Activated effector memory CD4-positive, alpha-beta T cell treated with anti-CD3 and anti-CD28 coated beads, Interleukin-2, amount 50 U/mL, for 16 hours (primary cell): ENCODE measurements at places on chromosomes 2 and 18.
A peak's percentile ranks its signal among the peaks of the same experiment; 100 is the strongest.

GRCh38 chr2:42618116-42618515 lies 49.7 kb downstream of the MTA3 start:
- no peak for DNase-seq

- DNase-seq = no peak
Observed at GRCh38 chr18:51425889-51426288, 228.4 kb upstream of the MEX3C start.

DNA sequence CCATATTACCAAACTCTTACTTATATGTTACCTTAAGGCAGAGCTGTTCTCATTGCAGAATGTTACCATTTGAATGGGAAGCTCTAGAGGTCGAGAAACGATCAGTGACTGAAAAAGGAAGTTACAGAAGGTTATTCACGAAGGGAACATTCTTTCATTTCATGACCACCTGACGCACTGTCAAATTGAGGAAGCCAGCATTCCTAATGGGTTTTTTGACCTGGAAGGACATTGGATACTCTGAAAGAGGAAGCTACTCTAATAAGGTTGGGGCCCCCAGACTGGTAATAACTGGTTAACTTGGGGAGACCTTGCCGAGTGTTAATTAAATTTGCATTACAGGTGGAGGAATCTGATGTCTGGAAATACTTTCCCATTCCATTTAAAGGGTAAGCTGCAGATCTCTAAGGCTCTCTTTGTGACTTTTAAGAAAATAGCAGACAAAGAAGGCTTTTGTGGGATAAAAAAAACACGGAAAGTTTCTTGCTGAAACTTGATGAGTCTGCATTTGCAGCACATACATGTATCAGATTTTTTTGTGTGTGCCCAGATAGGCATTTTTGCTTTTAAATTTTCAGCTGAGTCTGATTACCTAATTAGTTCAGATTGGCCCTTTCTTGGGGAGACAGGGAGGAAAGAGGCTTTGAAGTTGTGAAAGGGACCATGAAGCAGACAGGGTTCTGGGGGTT lies 137.1 kb downstream of the LTBP1 start:
- DNase-seq = no peak

- DNase-seq = no peak
Observed at GRCh38 chr2:170509452-170510193, 205.5 kb upstream of the SP5 start.

- DNase-seq = no peak
Observed at GRCh38 chr2:85736456-85737355, 17.1 kb upstream of the ATOH8 start.

DNA sequence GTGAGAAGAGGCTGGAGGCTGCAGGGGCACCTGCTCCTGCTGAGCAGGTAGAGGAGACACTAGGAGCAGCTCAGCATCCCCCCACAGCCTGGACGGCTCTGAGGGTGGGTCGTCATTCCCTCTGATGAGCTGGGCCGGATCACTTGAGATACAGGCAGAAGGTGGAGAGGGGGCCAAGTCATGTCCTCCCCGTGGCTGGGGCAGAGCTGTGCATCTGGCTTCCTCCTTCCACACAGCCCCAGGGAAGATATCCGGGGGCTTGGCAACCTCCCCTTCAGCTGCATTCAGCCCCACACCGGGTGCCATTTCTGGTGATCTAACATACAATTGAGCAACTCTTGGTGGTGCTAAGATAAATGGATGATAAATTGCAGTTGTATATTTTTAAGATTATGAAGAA lies 236.9 kb downstream of the LDLRAD4 start:
- no peak for DNase-seq

GRCh38 chr18:76928179-76928868 lies 106.0 kb downstream of the ZNF236 start:
- DNase-seq = no peak

DNA sequence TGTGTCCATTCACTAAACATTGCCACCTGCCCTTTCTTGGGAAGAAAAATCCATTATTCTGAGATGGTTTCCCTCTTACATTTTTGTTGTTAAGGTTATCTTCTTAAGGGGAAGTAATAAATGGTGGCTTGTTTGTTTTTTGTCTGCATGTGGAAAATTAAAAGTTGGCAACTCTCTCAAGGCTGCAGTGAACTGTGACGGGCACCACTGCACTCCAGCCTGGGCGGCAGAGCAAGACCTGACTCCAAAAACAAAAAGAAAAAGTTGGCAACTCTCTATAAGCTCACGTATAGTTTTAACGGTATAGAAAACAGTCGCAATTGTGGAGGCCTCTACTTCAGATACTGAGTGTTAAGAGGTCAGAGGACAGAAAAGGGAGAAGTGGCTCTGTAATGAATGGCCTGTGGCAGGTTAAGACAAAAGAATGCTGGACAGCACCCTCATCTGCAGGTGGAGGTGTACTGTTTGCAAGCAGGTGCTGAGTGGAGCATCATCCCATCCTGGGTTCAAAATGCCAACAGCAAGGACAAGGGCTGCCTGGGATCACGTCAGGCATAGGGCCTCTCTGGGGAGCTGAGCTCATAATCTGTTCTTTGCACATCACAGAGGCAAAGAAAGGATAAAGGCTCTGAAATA lies 16.7 kb downstream of the L3MBTL4 start:
- DNase-seq = no peak

DNA sequence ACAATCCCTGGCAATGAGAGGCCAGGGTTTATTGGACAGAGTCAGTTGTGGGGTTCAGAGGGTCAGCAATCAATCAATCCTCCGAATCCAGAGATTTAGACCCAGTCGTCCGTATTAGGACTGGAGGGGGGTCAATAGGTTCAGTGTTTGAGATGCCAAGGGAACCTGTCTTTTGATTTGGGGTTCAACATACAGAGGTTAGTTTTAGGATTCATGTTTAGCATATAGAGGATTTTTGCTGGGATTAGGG lies 292 bp downstream of the GMPPA start:
- no peak for DNase-seq

DNA sequence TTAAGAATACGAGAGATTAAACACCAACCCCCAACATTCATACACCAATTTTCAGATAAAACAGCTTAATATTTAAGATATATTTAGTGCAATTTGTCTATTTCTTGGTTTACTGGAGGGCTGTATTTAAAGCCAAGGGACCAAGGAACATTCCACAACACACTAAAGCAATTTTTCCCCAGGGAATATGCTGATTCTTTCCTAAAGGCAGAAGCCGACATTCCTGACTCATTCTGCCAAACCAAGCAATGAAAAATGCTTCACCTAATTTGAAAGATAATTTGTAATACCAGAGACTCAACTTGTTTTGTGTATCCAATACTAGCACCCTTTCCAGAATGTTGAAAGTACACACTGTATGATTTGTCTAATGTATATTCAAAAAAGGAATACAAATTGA lies 1267.6 kb upstream of the PIK3C3 start:
- DNase-seq = no peak

- DNase-seq = no peak
Observed at GRCh38 chr2:80008596-80008995, 296.0 kb downstream of the LRRTM1 start.

DNA sequence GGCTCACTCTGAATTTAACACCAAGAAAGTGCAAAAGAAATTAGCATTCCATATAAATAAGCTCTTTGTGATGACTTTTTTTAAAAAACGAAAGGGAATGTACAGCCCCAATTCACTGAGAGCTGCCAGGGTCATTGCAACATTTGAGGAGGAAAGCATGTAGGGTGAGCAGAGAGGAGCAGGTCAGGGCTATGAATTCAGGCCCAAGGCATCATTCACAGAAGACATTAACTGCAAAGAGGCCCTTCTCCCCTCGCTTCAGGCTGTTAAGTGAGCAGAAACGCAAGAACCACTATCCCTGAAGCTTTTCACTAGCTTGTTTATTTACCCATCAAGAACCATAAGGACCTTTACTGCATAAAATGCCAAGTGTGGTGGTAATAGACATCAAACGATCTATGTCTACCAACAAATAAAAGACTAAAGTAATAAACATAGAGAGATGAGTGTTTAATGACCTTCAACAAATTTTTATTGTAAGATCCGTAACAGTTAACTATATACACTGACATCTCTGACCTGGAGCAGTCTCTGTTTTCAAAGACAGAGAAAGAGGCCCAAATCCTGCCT lies 333.1 kb upstream of the HNRNPA3 start:
- DNase-seq = no peak

DNA sequence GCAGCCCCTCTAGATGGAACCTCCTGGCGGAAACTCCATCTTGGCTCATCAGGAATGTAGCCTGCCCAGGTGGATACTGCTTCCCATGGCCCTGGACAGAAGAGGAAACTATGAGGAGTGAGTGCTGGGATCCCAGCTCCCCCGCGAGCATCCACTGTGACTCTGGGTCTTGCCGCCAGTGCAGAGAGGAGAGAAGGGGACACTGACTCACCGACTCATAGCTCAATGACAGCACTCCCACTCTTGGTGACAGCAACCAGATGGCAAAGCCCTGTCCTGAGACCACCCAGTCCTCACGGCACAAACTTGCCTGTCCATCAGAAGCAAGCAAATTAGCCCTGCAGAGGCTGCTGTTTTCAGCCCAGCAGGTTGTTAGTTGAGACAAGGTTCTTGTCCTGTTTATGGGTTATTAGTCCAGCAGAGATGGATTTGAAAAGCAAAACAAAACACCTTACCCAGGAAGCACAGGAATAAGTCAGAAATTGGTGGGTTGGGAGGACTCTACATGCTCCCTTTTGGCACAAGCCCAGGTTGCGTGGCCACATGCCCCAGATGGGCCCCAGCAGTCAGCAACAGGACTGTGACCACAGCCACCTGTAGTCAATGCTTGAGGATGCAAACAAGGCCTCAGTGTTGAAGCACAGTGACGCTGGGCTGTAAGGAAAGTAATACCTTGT lies 111.5 kb upstream of the GLI2 start:
- DNase-seq = peak; percentile 34

- DNase-seq = no peak
Observed at GRCh38 chr2:191070276-191070675, 56.3 kb upstream of the STAT1 start.

- DNase-seq = no peak
Observed at GRCh38 chr18:13625843-13626543, 100.4 kb downstream of the FAM210A start.

GRCh38 chr2:27904405-27904665 lies 13.8 kb downstream of the BABAM2 start:
- no peak for DNase-seq

- DNase-seq = no peak
Observed at GRCh38 chr2:169018390-169018789, 12.7 kb downstream of the ABCB11 start.

- no peak for DNase-seq
Observed at GRCh38 chr2:128868686-128869551, 550.3 kb upstream of the HS6ST1 start.

DNA sequence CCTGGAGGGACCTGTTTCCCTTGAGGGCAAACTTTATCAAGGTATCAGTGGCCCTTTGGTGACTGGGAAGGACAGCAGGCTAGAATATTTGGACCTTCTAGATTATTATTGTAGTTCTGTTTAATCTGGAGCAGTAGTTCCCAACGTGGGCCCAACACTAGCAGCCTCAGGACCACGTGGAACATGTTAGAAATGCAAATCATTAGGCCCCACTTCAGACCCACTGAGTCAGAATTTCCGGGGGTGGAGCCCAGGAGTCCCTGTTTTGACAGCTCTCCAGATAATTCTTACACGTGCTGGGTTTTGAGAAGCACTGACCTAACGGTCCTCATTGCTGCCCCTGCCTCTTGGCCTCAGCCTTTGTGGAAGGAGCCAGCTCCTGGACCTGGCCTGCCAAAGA lies 25.5 kb upstream of the DYNC2LI1 start:
- no peak for DNase-seq

GRCh38 chr2:142757111-142757510 lies 120.4 kb upstream of the KYNU start:
- DNase-seq = no peak

DNA sequence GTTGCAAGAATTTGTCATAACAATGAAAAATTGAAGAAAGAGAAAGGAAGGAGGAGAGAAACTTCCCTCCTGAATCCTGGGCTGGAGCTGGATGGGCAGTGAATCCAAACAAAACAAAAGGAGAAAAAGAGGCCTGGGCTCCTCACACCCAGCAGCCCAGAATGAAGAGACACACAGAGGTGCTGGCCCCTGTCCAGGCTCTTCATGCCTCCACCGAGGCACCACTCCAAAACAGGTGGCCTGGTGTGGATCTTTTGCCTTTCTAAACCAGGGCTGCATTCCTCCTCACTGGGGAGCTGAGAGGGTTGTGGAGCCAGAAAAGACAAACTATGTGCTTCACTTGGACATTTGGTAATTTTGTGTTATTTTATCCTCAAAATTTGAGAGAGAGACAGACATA lies 76.0 kb downstream of the FAM124B start:
- no peak for DNase-seq

GRCh38 chr2:38074764-38075506 lies 1.0 kb downstream of the CYP1B1 start:
- DNase-seq = no peak

DNA sequence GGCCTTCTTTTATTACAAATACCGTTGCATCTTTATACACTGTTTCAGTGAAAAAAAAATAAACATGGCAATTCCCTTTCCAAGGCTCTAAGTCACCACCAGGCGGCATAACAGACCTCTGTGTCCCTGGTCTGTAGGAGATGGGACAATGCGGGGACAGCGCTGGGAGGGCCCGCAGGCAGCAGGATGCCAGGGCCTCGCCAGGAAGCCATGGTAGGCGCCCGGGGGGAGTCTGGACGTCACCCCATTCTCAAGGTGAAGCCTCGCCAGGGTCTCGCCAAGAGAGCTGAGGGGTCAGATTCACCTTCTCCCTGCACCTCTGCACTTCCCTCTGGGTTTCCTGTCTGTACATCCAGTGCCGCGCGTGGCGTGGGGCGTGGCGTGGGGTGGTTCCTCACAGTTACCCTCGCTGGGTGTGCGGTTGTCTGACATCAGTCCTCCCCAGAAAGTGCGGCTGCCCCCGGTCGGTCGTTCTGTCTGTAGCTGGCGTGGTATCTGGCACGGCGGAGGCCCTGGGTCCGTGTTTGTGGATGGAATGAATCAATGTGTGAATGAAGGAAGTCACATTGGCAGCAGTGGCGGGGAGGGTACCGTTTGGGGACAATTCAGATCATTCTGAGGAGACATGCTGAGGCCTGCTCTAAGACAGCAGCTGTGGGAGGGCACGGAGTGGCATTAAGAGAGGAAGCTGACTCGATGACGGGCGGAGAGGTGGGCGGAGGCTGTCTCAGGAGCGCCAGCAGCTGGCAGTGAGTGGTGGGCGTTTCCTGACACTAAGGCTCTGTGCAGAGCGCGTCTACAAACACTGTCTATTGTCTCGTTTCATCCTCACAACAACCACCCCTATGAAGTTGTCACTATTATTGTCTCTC lies 46.0 kb downstream of the LRRFIP1 start:
- DNase-seq = peak; percentile 95

GRCh38 chr2:229098801-229099200 lies 172.3 kb downstream of the PID1 start:
- no peak for DNase-seq

DNA sequence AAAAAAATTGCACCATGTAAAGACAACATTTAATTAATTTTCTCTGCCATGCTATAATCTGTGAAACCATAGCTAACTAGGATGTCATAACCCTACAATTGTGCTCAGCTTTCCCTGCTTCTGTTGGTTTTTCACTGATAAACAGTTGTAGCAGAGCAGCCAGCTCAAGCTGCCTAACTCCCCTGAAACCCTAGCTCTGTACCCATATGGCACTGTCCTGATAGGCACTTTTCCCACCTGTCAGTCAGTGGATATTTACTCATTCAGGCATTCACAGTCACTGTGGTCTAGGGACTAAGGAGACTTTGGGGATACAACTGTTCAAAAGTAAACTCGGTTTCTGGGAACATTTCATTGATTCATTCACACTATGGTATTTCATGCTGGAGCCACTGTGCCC lies 407.0 kb downstream of the DSEL start:
- no peak for DNase-seq
